ENCODE measurements at places on chromosomes 11 and 22.
A peak's percentile ranks its signal among the peaks of the same experiment; 100 is the strongest.

- DNase-seq: no peak
Observed at GRCh38 chr11:107770551-107770951, 58.7 kb upstream of the SLN start.

- DNase-seq: no peak
Observed at GRCh38 chr22:44247923-44248892, 64.5 kb downstream of the SHISAL1 start.

DNA sequence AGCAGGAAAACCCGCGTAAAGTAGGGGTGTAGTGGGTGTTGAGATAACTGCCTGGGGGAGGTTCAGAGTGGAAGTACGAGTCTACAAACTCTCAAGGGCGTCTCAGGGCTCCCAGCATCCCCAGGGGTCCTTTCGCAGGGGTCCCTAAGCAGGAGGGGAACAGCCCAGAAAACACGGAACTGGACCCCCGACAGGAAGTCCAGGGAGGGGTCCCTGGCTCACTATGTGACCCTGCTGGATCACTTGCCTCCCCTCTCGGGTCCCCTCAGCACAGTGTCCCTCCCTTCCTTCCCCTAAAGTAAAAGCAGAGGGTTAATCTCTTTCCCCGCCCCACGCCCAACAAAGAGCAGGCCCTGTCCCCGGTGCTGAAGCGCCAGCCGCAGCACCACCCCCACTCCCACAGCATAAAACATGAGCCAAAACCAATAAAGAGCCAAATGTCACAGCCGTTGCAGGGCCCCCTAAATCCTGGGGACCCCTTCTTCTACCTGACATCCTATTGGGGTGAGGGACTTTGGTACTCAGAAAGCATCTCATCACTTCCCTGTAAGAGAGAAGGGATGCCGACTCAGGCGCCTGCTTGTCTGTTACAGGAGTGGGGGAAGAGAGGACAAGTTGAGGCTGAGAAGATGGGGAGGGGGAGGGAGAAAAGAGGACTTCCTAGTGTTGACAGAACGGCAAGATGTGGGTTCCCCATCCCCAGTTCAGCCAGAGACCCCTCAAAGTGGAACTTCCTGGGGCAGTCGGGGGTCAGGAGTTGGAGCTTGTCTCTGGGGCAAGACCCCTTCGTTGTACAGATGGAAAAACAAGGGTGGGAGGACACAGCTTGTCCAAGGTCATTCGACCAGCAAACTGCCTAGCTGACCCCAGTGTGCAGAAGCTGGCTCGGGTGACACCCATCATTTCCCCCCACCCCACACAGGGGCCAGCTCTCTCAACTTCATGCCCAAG, 1.4 kb upstream of the NEFH start:
- peak; percentile 78 for DNase-seq

DNA sequence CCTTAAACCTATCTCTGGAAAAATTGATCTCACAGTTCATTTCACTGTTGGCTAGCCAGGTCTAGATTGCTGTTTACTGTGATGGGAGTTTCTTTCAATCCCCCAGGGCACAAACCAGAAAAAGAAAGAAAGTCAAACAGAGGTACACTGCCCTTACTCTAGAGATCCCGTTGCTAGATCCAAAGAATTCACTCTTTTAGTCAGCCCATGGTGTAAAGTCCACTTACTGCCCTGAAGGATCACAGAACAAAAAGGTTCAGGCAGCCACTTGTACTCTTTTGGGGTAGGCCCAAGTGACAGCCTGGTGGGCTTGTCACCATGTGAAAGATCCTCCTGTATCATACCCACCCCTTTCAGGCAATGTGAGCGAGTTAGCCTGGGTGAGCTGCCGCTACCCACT, 162.6 kb upstream of the CCDC179 start:
- no peak for DNase-seq

- no peak for DNase-seq
Observed at GRCh38 chr11:17541330-17541885, 2.8 kb downstream of the USH1C start.

GRCh38 chr11:62402226-62402959, 16.4 kb upstream of the SCGB1A1 start:
- DNase-seq: no peak

GRCh38 chr11:16160146-16160545, 196.2 kb downstream of the SOX6 start:
- no peak for DNase-seq

- DNase-seq: no peak
Observed at GRCh38 chr11:35033011-35033410, 106.0 kb upstream of the CD44 start.

GRCh38 chr11:73862986-73863385, 13.7 kb downstream of the COA4 start:
- no peak for DNase-seq

- DNase-seq: no peak
Observed at GRCh38 chr11:609341-609811, 6.4 kb downstream of the IRF7 start.

GRCh38 chr11:60193687-60194433, 11.0 kb upstream of the MS4A6A start:
- DNase-seq: peak; percentile 82

DNA sequence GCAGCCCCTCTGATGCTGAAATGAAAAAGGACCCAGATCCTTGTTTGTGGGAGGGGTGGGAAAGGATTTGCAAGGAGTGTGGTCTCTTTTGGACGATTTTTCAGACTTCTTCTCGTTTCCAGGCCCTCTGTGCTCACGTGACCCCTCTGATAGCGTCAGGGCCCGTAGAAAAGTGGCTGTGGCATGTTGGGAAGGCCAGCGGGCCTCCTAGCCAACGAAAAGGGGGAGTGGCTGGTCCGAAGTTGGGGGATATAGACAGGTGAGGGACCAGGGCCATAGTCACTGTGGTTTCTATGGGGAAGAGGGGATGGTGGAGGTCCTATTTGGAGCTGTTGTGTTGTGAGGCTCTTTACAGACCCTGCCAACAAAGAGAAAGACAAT, 6.6 kb downstream of the PARVB start:
- no peak for DNase-seq

GRCh38 chr11:74925281-74925680, 23.6 kb downstream of the XRRA1 start:
- no peak for DNase-seq

GRCh38 chr22:49170053-49170452, 657.6 kb downstream of the BRD1 start:
- DNase-seq: no peak

- no peak for DNase-seq
Observed at GRCh38 chr22:27993201-27993635, 74.2 kb upstream of the PITPNB start.

DNA sequence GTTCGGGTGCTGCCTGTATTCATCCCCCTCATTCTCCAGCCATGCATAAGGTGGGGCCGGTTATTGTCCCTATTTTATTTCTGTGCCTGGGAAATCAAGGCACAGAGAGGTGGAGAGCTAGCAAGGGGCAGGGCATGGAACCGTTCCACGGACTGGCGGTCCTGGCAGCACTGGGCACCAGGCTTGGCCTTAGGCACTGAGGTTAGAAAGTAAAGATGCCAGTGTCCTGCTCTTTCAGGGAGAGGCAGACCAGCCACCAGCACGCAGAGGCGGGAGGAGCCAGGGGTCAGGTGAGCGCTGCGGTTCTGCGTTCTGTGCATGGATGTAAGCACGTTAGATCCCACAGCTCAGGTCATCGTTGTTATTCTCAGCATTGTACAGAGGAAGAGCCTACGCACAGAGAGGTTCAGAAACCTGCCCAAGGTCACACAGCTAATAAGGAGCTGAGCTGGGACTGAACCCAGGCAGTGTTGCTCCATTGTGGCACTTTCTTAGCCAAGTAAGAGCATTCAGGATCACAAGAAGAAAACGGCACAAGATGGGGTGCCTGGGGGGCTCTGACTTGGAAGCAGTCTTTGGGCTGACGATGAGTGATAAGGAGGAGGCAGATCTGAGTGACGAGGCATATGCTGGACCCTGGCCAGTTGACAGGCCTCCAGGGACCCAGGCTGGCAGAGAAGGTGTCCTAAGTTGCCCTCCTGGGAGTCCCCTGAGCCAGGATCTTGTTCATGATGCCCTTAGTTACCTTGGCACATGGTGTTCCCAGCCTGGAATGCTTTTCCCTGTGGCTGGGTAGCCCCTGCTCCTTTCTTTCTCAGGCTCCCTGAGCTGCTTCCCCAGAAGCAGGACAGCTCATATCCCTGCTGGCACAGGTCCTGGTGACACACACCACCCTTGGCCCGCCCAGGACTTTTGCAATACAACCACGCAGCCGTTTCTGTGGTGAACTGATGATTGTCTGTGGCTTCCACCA, 41.1 kb downstream of the OSBPL5 start:
- DNase-seq: peak; percentile 34

- DNase-seq: no peak
Observed at GRCh38 chr11:2248762-2249161, 21.6 kb downstream of the ASCL2 start.

DNA sequence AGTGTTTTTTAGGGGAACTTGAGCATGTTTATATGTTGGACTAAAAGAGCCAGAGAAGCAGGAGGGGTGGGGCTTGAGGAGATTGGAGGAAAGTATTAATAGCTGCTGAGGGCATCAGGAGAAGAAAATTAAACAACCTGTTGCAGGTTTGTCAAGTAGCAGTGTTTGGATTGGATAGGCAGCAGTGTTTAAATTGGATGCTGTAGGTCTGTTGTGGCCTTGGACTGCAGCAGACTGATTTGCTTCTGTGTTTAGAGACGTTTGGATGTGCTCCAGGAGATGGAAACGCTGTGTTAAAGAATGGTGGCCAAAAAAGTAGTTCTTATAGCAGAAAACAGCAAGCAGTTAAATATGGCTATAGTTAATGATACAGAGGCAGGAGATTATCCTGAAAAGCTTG, 5.7 kb downstream of the EIF3L start:
- no peak for DNase-seq

GRCh38 chr11:60769273-60769672, 12.6 kb downstream of the MS4A15 start:
- DNase-seq: no peak

GRCh38 chr11:35357923-35358322, 61.4 kb downstream of the SLC1A2 start:
- DNase-seq: no peak

DNA sequence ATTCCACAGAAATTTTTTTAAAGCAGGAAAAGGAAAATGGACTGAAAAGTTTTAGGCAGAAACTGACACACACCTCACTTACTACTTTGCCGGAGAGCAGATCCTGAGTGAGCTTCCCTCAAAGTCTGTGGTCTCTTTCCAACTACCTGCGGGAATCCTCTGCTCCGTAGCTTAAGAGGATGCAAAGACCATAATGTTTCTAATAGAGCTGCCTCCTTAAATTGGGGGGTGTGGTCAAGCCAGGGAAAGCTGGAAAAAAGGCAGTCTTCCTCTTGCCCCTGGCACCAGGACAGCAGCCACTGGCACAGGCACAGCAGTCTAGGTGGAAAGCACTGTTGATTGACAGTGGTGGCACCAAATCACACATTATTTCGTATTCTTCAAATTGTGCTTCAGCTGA, at the start of gene ETS1:
ETS1 (minus strand) TSS at position 144 of the 400 bp plus-strand sequence. CDS start 14,428 bp downstream, outside the sequence.
- no peak for DNase-seq

DNA sequence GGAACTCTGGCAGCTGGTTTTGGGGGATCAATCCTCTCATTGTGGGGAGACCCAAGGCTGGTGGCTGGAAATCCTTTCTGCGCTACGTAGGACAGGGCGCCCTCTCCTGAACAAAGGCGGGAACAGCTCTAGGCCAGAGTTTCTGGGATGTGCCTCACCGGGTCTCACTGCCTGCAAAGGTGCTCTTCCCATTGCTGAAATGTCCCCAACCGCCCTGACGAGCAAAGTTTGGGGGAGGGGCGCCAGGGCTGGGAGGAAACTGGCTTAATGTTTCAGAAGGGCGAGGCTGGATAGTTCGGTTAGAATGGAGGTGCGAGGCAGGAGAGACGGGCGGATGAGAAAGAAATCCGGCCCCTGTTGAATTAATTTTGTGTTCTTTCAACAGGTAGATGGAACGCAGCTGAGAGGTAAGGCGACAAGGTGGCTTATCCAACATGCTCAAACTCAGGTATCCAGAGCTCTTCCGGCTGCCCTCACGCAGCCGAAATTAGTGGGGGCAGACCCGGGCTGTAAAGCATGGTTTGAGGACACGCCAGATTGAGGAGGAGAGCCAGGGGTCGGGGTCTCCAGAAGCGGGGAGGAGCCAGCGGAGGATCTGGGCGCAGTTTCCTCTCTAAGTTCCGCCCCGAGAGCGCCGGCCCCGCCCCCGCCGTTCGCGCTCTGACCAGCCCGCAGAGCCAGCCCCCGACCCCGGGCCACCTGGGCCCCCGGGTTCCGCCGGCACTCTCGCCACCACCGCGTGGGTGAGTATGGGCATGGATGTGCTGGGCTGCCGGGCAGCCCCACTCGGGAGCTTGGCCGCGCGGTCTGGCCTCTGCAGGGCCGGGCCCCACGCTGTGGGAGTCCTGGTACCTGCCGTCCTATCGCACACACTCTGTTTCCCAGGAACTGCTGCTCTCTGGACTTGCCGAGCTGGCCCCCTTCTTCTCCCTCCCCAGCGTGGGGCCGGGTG, at the start of gene PGAP2:
PGAP2 (plus strand) TSS at position 652 of the 952 bp plus-strand sequence. CDS start 2,700 bp downstream, outside the sequence.
- peak; percentile 70 for DNase-seq

DNA sequence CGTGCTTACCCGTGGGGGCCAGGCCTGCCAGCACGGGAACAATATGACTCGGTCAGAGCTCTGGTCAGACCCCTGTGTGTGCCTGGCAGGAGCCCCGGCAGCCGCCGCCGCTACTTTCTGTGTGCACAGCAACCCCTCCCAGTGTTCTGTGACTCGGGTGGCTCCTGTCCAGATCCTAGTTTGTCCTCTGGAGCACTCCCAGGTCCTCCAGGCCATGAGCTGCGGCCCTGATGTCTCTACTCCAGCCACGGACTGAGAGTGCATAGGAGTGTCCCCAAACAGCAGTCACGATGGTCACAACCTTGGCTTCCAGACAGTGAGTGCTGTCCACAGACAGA, 3.2 kb downstream of the NDUFS8 start:
- DNase-seq: no peak

DNA sequence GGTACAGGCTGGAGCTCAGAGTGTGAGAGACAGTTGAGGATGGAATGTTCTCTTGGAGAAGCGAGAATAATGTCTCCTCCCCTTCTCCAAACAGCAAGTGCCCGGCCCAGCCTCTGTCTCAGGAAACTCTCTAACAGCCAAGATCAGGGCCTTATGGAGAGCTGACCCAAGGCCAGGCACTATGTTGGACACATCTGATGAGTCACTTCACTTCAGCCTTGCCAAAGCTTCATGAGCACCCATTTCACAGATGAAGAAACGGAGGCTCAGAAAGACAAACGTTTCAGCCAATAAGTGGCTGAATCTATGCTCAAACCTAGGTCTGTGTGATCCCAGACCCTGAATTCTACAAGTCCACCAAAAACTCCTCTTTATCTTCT, 22.1 kb upstream of the CHKA start:
- DNase-seq: no peak

DNA sequence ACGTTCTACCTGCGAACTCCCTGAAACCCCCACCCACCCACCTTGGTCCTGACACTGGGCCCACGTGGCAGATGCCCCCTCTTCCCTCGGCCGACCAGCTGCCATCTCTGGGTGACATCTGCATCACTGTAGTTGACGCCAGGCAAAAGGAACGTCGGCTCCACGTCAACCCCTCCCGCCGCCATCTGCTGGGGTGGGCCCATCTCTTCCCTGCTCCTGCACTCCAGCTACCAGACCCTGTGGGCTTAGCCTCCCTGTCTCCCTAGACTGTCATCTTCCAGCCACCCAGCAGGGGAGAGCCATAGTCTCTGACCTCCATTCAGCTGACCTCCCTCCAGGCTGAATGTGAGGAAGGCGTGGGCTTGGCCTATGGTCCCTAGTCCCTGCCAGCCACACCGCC, 21.4 kb downstream of the CHID1 start:
- DNase-seq: no peak

GRCh38 chr11:95337972-95338429, 107.0 kb upstream of the SESN3 start:
- DNase-seq: peak; percentile 7

Measured in common myeloid progenitor, CD34-positive (primary cell).